ACHN (cell line): ENCODE measurements at places on chromosomes 11 and 22.

- DNase-seq: peak; percentile 99
These were observed 511 bp upstream of the CLCF1 start for GRCh38 chr11:67373648-67374570.

DNA sequence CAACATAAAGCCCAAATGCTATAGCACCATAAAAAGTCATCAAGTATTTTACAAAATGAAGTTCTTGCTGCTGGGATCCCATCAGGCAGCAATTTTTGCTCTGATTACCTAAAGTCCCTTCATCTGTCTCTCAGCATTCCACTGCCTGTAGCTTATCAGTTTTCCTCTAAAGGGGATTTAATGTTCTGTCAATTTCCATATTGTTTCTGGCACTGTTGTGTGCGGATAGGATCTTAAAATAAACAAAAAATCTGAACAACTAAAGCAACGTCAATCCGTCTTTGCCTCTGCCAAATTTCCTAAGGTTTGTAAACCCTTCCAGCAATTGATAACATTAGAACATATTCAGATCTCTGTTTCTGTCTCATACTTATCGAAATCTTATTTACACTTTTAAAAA lies 1126.3 kb upstream of the RAG2 start:
- no peak for DNase-seq

- DNase-seq: no peak
These were observed 743.4 kb downstream of the NELL1 start for GRCh38 chr11:21412652-21413383.

GRCh38 chr11:24585192-24585591 lies 88.3 kb downstream of the LUZP2 start:
- peak; percentile 65 for DNase-seq

- no peak for DNase-seq
These were observed 106.9 kb downstream of the CTNND1 start for GRCh38 chr11:57868491-57868890.

GRCh38 chr11:96101146-96101545 lies 177.2 kb upstream of the MTMR2 start:
- peak; percentile 63 for DNase-seq

DNA sequence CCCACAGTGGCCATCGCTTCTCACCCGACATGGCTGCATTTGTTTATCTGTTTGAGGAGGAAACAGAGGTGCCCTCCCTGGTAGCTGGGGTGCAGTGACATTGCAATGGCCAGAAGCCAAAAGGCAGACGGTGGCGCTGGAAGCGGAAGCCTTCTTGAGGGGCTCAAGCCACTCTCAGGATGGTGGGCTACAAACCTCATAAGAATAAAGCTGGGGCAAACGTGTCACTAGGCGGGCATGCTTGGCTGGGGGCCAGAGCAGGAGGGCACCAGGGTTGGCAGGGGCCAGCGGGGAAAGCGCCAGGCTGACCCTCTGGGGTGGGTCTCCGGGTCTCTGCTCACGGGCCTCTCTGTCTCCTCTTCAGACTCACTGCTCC lies 12.6 kb downstream of the TNNT3 start:
- no peak for DNase-seq

GRCh38 chr11:75541193-75542087 lies 15.7 kb upstream of the GDPD5 start:
- DNase-seq: no peak

GRCh38 chr11:13348305-13348704 lies 70.7 kb downstream of the BMAL1 start:
- no peak for DNase-seq

- DNase-seq: peak; percentile 91
These were observed at the start of gene ADAMTS15 for GRCh38 chr11:130448416-130449309. Gene ADAMTS15, plus strand, starts transcription at chr11:130448645. Its CDS starts 329 bp downstream, at chr11:130448974.

DNA sequence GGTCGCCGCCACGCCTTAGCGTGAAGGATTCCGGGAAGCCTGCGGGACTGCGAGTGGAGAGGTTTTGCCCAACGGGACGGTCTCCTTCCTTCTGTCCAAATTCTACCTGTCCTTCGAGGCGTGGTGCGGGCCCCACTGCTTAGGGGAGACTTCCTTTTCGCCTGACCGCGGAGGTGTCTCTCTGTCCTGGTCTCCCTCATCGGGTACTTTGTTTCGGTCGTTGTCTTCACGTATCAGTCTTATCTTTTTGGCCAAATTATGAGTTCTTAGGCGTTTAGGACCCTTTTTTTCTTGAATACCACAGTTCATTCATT lies 388 bp downstream of the HINFP start:
- no peak for DNase-seq

DNA sequence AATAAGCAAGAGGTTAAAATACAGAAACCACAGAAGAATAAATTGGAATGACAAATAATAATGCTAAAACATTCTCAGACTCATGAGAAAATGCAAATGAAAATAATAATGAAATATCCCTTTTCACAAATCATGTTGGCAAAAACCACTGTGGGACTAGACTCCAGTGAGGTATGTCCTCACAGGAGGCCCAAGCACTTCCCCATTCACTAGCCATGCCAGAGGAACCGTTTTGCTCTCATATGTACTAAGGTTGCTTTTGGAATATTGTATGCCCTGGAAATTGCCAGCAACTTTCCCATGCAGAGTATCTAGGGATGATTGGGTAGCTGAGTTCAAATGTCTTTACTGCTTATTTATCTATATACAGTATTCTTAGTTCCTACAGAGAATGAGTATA lies 106.2 kb upstream of the CHORDC1 start:
- no peak for DNase-seq

DNA sequence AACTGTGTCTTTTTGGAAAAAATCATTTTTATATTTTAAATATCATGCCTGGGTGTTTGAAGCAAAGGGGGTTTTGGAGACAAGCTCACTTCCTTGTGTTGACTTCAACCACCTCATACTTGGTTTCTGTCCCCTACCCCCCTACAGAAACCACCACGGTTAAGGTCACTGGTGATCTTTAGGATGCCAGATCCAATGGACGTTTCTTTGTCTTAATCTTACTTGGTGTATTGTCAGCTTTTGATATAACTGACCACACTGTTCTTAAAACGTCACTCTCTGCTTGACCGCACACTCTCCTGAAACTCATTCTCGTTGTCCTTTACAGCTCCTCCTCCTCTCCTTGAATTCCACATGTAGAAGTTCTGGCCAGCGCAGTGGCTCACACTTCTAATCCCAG lies 34.8 kb upstream of the SWAP70 start:
- no peak for DNase-seq

GRCh38 chr11:129458278-129458677 lies 82.6 kb downstream of the BARX2 start:
- DNase-seq: no peak

- DNase-seq: no peak
These were observed 251.0 kb upstream of the UBASH3B start for GRCh38 chr11:122404571-122404970.

DNA sequence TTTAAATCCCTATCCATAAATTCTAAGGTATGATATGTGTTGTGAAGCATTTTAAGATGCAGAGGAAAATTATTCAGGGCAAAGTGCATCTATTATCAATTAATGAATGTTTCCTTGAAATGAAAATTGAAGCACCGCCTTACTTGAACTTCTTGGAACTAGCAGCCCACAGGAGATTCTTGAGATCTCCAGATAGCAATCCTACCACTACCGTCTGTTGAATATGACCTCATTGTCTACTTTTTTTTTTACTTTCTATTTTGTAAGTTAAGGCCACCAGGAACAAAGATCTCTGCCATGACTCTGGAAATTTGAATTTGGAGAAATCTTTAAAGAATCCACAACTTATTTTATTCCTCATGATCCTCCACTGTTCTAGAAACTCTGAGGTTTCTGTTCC lies 808.7 kb downstream of the KCNA4 start:
- no peak for DNase-seq

- DNase-seq: no peak
These were observed 32.3 kb upstream of the ME3 start for GRCh38 chr11:86704710-86705109.

GRCh38 chr11:21704539-21704938 lies 488.3 kb upstream of the ANO5 start:
- DNase-seq: no peak

DNA sequence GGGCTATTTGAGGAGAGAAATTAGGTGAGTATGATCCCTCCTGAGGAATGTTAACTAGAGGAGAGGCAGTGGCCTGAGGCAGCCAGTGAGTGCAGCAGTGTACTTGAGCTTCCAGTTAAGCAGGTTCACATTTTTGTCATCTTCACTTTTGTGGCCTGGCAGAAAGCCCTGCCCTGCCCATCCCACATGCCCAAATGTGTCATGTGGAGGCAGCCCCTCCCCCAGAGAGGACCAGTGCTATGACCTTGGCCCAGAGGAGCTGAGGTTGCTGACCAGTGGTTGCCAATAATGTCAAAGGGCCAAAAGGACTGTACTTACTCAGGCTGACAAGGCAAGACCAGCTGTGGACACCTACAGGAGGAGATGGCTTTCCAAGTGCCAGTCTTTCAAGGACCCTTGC lies 17.6 kb upstream of the GRK2 start:
- DNase-seq: peak; percentile 17

- no peak for DNase-seq
These were observed at the start of gene MOB2 for GRCh38 chr11:1486054-1486825. Gene MOB2, minus strand, starts transcription at chr11:1486779. Its CDS starts 223 bp downstream, at chr11:1486556.

- no peak for DNase-seq
These were observed 25.4 kb upstream of the BSX start for GRCh38 chr11:123006860-123007542.

DNA sequence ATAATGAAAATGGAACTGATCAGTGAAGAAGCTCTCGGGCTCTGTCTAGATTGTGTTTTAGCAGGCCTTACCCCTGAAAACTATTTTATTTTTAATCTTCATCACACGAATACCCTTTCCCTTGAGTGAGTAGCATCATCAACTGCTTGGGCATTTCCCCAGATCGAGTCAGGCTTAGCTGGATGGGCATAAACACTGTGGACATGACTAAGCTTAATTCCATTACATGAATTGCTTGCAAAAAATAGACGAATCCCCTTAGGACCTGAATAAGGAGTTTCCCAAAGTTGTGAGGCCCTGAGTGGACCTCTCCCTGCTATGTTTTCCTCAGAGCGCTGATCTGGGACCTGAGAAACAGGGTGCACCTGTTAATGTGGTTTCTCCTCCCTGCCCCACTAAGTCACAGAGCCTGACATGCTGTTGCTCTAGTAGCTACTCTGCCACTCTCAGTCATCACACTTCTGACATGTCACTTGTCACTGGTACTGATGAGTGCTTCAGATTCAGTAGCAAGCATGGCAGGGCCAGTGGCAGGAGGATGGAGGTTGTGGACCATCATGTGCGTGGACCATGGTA lies 53.5 kb downstream of the ENDOD1 start:
- no peak for DNase-seq

GRCh38 chr11:22703040-22703439 lies 36.6 kb downstream of the GAS2 start:
- DNase-seq: peak; percentile 77

- no peak for DNase-seq
These were observed 240.5 kb upstream of the FAT3 start for GRCh38 chr11:91984033-91984584.

DNA sequence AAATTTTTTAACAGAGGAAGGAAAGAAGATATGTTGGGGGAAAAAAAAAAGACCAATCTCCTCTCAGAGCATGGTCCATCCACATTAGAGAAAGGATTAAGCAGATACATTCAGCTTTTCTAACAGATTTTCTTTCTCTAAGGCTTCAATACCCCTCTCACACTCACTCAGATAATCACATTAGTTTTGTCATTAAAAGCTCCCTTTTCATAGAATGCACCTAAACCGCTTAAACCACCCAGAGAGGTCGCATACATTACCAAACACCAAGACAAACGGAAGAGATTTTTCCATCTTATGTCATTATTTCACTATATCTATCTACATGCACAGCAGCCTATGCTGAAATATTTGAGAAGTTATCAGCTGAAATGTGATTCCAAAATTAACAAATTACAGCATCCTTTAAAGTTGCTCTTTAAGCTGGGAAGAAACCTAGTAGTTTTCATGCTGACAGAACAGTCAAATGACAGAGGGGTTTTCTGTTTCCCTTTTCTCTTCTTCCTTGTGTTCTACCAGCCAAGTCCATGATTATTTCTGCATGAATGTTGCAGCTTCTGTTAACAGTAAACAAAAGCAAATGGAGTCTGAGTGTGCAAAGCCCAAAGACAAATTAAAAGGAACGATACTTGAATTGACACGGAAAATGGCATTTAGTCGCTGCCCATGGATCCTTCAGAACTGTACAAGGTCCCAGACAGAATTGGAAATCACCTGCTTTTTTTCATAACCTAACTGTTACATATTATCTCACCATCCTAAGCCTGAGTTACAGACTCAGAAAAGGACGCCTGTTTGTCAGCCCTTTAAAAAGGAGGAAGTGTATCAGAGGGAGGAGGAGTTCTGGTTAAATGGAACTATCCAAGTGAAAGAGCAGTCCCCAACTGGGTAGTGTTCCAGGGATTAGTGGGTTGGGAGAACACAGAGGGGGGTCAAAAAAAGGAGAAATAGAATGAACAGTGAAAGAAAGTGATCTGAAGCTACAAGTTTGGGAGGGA lies 54.6 kb downstream of the PRCP start:
- no peak for DNase-seq
